ENCODE measurements at places on chromosomes 5 and 9.

GRCh38 chr5:148909040-148909439 is 82.6 kb downstream of the ADRB2 start:
- DNase-seq, result no peak

GRCh38 chr9:19122490-19123042 is 4.7 kb downstream of the PLIN2 start:
- no peak for DNase-seq

DNA sequence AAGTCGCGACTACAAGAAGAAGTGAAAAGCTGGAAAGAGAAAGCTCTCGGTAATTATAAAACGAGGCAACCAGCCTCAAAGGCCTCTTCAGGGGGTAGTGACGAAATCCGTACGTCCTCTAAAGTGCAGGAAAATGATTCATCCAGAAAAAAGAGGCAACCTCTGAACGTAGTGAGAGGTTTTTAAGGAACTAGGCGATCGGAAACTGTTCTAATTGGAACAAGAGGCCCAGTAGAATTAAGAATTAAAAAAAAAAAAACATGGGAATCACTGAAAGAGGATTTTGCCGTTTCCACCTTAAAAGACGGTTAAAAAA is 1.0 kb downstream of the CSNK1A1 start:
- no peak for DNase-seq

GRCh38 chr9:127869310-127870152 is 7.9 kb downstream of the AK1 start:
- peak; percentile 96 for DNase-seq

GRCh38 chr5:128408622-128409021 is 129.4 kb downstream of the FBN2 start:
- peak; percentile 10 for DNase-seq

- no peak for DNase-seq
Measured at GRCh38 chr9:70814597-70814996, 306.8 kb downstream of the TRPM3 start.

GRCh38 chr5:135447298-135447929 is at the start of gene DCANP1:
Gene DCANP1, minus strand, starts transcription at chr5:135447348. Its CDS starts 240 bp downstream, at chr5:135447108.
- DNase-seq, result no peak

DNA sequence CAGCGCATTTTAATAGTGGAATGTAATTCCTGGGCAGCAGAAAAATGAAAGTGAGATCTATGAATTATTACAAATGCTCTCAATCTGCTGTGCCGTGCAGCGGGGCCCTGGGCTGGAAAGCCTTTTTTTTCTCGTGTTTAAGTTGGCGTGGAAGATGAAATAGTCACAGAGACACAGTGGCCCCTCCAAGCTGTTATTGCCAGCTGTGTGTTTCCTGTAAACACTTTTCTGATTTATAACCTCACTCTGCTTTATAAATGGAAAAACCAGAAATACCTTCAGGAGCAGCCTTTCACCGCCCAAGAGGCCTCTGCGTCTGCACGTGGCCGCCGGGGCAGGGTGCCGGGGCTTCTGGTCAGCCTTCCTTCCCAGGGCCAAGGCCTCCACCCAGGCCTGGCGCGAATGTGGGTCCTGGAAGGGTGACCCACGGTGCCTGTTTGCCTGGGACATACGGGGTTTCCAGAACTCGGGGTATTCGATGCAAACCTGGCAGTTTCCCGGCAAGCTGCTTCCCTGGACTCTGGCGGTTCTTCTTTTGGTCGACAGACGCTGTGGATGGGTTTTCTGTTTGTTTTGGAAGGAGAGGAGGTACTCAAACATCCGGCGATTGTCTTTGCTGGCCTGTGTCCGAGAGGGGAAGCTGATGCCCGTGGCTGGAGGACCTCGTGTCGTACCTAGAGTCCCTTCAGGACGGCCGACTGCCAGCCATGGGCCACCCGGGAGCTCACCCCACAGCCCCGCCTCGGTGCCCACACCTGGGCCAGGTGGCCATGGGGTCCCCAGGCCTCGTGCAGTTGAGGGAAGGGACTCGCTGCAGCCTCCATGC is 256.7 kb downstream of the PARP8 start:
- DNase-seq, result no peak

DNA sequence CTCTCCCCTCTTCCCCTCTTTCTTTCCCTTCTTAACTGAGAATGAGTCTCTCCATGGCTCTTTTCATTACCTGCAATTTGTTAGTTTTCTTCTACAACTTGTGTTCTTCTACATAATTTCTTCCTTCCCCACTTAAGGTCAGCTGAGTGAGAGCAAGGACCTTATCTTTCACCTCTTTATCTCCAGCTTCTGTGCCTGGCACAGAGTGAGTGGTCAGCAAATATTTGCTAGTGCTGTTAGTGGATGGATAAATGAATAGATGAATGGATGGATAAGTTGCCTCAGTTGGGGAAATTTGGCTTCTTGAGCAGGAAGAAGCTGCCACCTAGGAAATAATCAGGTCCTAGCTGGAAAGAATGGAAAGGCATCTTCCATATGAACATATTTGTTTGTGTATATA is 44.6 kb upstream of the PPARGC1B start:
- no peak for DNase-seq

GRCh38 chr5:24749701-24750100 is 104.9 kb upstream of the CDH10 start:
- no peak for DNase-seq

DNA sequence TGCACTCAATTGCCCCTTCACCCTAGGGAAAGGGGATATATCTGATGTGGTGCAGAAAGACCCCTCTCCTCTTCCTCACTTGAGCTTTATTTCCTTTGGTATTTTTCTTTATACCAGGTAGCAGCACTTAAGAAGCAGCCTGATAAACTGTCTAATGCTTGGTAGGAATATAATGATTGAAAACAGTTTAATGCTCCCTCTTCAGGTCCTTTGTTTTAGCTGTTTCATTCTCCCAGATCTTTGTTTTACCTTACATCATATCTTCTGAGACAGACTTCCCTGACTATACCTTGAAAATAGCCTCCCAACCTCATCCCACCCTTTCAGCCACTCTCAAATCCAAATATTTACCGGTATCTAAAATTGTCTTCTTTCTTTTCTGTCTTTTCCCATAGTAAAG is 87.9 kb downstream of the NUDT12 start:
- no peak for DNase-seq

DNA sequence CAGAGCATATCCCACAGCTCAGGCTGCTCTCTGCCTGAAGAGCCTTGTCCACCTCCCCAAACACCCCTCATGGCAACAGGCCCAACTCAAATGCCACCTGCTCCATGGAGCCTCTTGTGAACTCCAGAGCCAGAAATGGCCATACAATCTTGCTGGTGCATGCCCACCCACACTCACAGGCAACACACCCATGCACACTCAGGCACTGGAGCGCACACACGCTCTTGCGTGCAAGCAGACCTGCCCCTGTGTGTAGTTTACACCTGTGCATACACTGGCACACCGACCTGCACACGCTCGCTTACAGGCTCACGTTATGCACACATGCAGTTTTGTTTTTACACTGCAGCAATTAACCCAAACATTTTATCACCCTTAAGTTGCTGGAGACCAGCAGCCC is 40.0 kb downstream of the HRH2 start:
- DNase-seq, result no peak

DNA sequence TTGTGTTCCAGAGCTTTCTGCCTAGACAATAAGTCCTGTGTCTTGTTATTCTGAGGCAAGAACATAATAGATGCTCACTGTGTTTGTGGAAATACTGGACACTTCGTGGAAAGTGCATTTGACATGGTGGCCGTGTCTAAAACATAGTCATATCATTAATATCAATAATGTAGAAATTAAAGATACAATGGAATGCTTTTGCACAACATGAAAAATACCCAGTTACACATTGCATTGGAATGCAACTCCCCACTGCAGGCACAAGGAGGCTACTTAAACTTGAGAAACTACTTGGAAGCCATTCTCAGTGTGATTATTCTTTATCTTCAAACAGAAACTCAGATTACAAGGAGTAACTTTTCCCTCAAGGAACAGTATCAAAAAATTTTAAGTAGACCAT is 145.3 kb upstream of the ZNF462 start:
- no peak for DNase-seq

- DNase-seq, result no peak
Measured at GRCh38 chr9:75130621-75131230, 42.4 kb downstream of the OSTF1 start.

GRCh38 chr5:114450437-114450836 is 88.6 kb downstream of the KCNN2 start:
- no peak for DNase-seq

- DNase-seq, result no peak
Measured at GRCh38 chr5:133825631-133826289, 142.7 kb downstream of the C5orf15 start.

DNA sequence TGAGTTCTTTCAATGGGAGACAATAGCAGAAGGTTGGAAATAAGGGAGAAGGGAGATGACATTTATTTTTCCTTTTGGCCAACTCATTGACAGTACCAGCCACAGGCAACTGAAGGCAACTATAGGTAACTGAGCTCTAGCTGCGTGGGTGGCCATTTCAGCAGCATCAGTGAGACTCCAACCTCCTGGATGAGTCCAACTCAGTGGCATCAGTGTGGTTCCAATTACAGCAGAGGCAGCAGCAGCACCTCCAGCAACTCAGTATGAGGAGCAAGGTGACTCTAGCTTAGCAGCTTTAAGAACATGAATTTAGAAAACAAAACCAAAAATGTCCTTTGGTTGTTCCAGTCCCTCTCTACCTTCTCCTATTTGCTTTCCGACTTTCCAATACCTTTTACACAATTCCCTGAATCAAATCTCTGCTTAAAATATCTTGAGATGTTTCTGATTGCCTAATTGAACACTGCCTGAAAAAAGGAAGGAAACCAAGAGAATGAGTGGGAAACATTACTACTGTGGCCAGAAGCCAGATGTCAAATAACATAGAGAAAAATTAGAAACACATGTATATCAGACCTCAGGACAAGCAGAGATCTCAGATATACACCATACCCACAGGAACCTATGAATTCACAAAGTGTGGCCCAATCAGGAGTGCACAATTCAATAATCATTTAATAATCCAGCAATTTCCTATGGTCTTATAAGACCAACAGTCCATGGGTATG is 166.5 kb upstream of the RORB start:
- DNase-seq, result no peak

DNA sequence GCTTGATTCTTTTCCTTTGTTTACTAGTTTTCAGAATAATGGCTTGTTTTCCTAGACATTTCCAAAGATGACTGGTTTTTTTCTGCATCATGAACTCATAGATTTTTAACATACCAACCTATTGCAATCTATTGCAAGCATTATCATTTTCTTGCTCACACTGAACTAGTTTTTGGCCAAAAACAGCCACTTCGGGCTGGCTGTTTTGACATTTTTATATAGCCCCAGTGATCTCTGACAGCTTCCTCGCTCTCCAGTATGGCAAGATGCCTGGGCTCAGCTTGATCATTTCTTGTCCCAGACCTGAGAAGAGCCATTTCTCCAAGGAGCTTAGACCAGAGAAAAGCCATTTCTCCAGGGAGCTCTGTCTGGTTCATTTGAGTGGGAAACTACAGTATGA is 94.3 kb upstream of the MAMDC2 start:
- DNase-seq, result no peak

- no peak for DNase-seq
Measured at GRCh38 chr5:128349044-128349858, 188.8 kb downstream of the FBN2 start.

DNA sequence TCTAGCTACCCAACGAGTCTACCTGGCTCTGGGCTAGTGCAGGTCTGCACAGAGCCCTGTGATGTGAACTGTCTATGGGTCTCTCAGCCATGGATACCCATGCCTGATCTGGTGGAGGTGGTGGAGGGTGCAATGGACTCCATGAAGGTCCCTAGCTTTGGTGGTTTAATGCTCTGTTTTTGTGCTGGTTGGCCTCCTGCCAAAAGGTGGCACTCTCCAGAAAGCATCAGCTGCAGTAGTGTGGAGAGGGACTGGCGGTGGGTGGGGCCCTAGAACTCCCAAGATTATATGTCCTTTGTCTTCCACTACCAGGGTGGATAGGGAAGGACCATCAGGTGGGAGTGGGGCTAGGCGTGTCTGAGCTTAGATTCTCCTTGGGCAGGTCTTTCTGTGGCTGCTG is 290.1 kb downstream of the AGTPBP1 start:
- DNase-seq, result no peak

- no peak for DNase-seq
Measured at GRCh38 chr5:94998670-94999069, 286.2 kb downstream of the MCTP1 start.

GRCh38 chr5:82698026-82698425 is 379.2 kb downstream of the TMEM167A start:
- no peak for DNase-seq

GRCh38 chr5:174454464-174454863 is 269.9 kb upstream of the MSX2 start:
- no peak for DNase-seq

GRCh38 chr5:158884827-158885518 is 214.7 kb downstream of the EBF1 start:
- no peak for DNase-seq

DNA sequence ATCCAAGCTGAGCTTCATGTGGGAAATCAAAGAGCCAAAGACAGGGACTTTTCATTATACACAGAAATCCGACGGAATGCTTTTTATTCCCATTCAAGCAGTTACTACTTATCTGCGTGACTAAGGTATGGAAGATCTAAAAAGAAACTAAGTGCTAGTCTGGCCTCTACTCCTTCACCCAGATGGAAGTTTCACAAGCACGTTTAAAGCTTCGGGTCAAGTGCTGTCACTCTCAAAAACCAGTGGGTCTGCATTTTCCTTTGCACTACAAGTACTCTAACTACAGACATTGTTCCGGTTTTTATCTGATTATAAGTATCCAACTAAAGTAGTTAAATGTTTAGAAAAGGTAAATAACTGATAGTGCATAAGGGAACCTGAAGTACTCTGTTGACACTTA is 13.7 kb upstream of the MTAP start:
- no peak for DNase-seq

GRCh38 chr9:33049680-33050361 is 24.7 kb downstream of the DNAJA1 start:
- no peak for DNase-seq

DNA sequence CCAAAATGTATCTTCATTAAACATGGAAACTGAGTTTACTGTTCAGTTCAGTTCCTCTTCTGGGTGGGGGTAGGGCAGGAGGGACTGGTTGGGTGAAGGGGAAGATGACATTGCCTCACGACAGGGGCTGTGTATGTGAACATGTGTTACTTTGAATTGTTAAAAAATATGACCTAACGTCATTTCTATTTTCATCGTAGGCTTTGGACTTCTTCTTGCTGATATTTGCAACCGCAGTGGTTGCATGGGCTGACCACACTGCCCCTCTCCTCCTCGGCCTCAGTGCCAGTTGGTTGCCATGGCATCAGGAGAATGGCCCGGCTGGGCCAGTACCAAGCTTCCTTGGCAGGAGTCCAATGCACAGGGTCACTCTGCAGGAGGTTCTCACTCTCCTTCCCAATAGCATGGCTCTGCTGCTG is 41.5 kb downstream of the HACD4 start:
- no peak for DNase-seq

Data from GM13977 (cell line).